Left ventricle myocardium superior (tissue), 1 donor: ENCODE measurements at places on chromosomes 3 and 15. TPM values are rescaled to one million over a fixed set of nuclear protein-coding genes. Genes with fewer than 3 reads are reported as not detected.

Gene NUP210
- total RNA-seq, result 3.9 TPM

Gene CDV3
- 159 TPM for total RNA-seq

Gene NOX5
- not detected for total RNA-seq

Gene GLCE
- 8.4 TPM for total RNA-seq

Gene MOBP
- total RNA-seq, result not detected

Gene ZNF660
- total RNA-seq, result 0.92 TPM

Gene PYDC2
- not detected for total RNA-seq

Gene LOXL1
- 12.9 TPM for total RNA-seq

Gene UTS2B
- 0.42 TPM for total RNA-seq

DNA sequence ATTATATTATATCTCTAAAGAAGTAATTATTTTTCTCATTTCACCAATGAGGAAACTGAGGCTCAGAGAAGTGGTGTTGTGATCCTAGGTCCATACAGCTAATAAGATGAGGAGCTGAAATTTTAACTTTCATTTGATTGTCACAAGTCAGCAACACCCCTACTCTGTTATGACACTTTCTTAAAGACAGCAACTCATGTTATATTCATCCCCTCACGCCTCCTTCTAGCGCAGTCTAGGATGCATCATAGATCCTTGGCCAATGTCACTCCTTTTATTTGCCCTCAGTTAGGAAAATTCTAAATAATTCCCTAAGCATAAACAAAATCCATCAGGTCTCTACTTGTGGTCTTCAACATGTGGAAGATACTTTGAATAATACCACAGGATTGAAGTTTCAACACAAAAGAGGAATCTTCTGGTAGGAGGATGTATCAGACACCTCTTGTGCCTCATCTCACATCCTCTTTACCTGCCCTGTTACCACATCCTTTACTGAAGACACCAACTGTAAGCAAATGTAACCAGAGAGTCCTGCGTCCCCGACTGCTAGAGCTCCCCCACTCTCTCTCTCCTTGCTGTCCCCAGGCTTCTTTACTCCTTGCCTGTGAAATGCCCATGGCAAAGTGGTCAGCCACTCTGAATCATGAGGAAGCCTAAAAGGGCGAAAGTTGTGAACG, 53.7 kb downstream of the TRIM42 start:
- no peak for DNase-seq

- no peak for DNase-seq
Observed at GRCh38 chr15:82126346-82126745, 80.5 kb upstream of the MEX3B start.

DNA sequence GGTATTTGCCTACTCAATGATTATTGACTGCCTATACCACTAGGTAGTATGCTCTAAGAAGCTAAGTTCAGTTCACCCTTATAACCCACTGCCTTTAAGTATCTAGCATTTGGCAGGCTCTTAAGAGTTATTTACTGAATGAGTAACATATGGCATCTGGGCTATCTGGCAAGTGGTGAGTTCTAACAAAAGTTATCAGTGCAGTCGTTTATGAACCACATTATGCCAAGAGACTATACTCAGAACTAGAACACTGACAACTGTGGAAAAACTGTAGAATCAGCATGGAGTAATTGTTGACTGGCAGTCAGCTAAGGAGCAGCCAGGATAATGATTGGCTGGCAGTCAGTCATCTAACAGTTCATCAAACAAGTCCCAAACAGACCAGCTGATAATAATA, 25.8 kb downstream of the RAF1 start:
- no peak for DNase-seq

DNA sequence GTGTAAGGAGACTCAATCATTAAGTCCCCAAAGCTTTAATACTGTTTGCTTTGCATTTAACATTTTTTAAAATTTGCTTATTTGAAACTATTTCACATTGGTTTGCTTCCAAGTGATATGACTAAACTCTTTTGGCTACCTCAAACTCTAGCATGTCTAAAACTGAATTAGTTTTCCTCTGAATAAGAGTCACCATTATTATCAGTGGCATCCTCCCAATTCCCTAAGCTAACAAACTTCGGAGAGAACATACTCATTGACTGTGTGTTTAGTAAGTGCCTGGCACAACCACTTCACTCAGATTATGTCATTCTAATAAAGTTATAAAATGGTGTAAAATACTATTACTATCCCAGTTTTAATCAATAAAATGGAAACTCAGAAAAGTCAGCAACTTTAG, 21.9 kb downstream of the ATOSA start:
- no peak for DNase-seq

GRCh38 chr15:64875641-64876223, 34.0 kb downstream of the PLEKHO2 start:
- no peak for DNase-seq

- DNase-seq, result no peak
Observed at GRCh38 chr3:151275091-151275490, 3.3 kb downstream of the P2RY14 start.

GRCh38 chr3:183387797-183388196, 40.6 kb downstream of the MCF2L2 start:
- no peak for DNase-seq

DNA sequence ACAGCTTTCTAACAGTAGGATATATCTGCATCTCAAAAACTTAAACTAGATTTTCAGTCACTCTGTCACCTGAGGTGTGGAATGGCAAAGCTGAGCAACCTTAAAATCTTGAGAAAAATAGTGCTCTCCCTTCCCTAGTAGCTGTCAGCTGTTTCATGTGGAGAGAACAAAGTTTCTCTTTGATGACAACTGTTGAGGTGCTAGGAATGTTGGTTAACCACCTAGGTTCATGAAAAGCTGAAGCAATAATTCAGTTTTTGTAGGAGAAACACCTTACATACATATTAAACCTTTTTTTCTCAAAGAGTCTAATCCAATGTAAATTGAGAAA, 40.8 kb downstream of the TCF12 start:
- no peak for DNase-seq

DNA sequence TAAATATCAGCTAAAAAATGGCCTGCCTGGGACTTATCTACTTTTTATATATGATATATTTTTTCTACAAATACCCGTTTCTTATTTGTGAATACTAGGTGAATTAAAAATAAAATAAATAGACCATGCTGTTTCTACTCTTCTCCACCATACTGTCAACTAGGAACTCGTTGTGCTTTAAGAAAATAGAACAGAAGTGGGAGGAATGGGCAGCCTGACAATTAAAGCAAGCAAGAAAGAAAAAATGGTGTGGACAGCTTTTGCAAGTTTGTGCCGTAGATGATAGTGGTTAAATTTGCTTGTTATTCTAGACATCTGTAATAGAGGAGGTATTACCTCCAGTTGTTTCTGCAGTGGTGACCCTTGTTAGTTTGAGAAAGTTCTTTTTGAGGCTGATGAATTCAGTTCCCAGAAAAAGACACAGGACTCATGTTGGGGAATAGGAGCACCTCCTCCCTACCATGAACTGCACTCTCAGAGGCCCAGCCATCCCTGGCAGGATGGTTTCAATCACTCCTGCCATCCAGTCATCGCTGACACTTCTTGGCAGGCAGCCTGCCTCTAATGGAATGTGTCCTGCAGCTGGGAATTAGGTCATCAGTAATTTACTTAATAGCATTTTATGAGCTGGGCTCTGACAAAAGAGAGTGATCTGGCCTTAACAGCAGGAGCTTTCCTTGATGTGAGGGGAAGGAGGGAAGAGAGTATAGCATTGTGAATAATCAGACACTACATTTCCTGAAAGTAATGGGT, 105.0 kb upstream of the GAP43 start:
- DNase-seq, result peak; percentile 90

GRCh38 chr3:186307594-186308221, 54.3 kb downstream of the DGKG start:
- no peak for DNase-seq

- no peak for DNase-seq
Observed at GRCh38 chr3:171383206-171384018, 76.8 kb downstream of the TNIK start.

DNA sequence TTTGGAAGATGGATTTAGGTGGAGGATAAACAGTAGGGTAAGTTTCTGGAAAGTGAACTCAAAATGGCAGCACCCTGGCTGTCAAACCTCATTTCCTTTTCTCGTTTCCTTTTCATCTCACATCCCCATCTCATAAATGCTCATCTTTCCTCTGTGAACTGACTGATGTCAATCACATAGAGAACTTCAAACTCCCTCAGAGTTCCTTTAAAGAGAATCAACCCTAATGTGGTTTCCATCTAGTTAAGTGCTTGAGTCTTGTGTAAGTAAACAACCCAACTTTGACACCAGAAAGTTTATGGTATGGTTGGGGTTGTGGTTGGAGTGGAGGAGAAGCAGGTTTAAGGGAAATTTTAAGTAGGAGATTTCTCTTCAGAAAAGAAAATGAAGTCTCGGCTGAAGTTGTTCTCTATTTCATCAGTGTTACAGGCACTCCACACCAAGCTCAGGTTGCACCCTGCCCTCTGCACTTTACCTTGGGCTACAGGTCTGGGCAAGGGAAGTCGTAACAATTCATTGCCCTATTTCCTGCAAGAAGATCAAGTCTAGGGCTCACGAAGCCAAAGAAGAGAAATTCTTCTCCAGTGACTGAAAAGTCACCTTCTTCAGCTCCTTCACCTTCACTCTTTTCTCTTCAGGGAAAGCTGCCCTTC, 34.4 kb upstream of the TNIK start:
- no peak for DNase-seq

DNA sequence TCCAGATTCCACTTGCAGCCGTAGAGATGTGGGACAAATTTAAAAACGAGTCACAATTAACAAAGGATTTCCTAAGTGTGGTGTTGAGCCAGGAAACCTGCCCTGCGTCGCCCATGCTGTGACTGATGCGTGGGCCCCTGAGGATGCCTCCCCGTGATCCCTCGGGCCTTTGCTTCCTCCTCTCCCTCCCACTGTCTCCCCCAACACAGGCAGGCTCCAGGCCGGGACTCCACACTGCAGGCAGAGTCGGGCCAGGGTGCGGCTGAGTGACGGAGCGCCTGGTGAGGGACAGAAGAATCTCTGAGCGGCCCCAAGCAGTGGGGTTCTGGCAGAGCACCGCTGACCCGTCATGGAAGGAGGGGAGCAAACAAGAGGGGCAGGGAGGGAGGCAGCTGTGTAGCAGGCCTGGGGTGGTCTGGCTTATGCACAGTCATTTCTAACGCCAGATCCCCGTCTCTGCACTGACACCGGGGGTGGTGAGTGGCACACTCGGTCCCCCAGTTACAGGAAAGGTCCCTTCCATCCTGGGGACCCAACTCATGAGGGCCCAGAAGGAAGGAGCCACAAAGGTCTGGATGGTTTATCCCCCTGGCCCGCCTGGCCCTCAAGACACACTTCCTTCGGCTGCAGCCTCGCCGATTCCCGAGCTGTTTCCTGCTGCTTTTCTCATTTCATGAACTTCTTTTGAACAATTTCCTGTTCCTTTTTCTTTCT, 91.0 kb downstream of the XXYLT1 start:
- peak; percentile 51 for DNase-seq

- DNase-seq, result no peak
Observed at GRCh38 chr15:39777496-39777895, 5.1 kb downstream of the FSIP1 start.

GRCh38 chr15:70014860-70015490, 82.7 kb downstream of the TLE3 start:
- DNase-seq, result no peak

- peak; percentile 50 for DNase-seq
Observed at GRCh38 chr15:33028495-33028894, 166.0 kb downstream of the FMN1 start.

DNA sequence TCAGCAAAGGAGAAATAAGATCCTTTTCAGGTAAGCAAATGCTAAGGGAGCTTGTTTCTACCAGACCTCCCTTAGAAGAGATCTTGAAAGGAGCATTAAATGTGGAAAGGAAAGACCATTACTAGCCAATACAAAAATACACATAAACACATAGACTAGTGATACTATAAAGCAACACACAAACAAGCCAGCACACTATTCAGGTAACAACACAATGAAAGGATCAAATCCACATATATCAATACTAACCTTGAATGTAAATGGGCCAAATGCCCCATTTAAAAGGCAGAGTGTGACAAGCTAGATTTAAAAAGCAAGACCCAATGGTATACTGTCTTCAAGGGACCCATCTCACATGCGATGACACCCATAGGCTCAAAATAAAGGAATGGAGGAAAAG, 317.6 kb downstream of the TBL1XR1 start:
- no peak for DNase-seq

GRCh38 chr15:34329006-34329405, 8.6 kb downstream of the SLC12A6 start:
- DNase-seq, result no peak

GRCh38 chr15:68681836-68682235, 103.0 kb downstream of the CORO2B start:
- no peak for DNase-seq

GRCh38 chr3:16802389-16802788, 82.4 kb upstream of the PLCL2 start:
- no peak for DNase-seq

DNA sequence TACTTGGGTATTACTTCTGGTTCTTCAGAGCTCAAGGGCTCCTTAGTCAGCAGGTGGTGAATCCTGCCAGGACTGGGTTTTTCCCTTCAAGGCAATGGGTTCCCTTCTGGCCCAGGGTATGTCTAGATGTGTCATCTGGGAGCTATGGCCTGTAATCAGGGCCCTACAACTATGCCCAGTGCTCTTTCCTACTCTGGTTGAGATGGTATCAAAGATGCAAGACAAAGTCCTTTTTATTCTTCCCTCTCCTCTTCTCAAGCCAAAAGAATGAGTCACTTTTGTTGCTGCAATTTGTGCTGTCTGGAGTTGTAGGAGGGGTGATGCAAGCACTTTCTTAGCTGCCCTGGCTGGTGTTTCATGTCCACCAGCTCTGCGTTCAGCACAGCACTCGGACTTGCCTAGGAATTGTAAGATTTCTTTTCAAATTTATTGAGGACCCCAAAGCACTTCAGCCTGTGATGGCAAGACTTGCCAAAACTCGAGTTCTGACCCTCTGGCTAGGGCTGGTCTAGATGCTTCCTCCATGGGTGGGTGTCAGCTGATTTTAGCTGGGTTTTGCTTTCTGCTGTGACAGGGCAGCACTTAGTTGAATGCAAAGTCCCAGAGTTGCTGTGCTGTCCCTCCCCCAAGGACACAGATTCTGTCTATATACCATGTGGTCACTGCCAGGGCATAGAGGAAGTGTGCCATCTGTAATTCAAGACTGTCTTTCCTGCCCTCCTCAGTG, 129.2 kb upstream of the CBLB start:
- DNase-seq, result no peak

DNA sequence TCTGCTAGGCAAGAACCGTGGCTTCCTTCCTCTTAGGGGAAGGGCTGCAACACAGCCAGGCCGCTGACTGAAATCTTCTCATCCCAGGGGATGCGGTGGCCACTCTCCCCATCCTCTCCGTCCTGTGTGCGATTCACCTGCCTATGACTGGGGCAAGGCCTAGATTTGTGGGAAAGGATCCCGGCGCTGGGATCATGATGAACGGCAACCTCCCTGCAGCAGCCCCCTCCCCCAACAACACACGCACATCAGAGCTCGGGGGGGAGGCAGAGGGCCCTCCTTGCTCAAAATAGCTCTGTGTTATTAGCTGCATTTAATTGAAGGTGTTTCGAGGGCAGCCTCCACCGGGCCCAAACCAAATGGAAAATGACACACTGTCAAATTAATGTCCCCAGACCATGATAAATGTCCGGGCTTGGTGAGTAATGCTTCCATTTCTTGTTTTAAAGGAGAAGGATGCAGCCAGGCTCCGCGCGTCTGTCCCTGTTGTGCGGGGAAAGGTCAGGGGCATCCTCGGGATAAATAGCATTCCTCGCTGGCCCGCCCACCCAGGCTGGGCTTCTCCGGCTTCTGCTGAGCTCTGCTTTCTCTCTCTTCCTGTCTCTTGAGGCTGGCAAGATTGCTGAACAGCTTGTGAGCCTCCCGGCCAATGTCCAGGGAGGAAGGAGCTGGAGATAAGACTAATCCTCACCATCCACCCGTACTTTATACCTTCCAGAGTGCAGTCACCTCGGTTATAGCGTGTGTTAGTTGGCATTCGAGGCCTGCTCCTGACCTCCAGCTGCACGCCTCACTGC, 56.4 kb upstream of the TLE3 start:
- peak; percentile 60 for DNase-seq
